Endothelial cell of umbilical vein (primary cell): ENCODE measurements at places on chromosomes 5 and 9.
A peak's percentile ranks its signal among the peaks of the same experiment; 100 is the strongest.

DNA sequence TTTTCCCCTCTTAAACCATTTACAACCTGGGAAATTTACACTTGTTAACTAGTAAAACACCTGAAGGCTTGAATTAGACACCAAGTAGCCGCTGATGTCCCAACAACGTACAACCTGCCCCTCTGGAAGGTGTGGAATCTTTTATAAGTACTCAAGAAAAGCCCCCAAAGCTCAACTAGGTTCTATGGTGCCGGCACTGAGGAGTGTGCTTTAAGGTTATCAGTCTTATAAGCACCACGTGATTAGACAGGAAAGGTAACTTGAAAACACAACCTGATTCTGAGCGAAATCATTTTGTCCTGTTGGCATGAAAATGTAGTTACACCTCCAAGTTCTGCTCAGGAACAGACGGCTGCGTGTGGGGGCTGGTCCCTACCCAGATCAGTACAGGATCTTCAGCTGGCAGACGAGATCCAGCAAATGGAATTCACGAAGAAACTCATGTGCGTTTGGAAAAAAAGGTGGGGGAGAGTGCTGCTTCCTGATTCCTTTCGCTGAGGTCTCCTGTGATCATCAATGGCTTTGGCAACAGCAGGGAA, 195.5 kb downstream of the MEF2C start:
- no peak for DNase-seq

DNA sequence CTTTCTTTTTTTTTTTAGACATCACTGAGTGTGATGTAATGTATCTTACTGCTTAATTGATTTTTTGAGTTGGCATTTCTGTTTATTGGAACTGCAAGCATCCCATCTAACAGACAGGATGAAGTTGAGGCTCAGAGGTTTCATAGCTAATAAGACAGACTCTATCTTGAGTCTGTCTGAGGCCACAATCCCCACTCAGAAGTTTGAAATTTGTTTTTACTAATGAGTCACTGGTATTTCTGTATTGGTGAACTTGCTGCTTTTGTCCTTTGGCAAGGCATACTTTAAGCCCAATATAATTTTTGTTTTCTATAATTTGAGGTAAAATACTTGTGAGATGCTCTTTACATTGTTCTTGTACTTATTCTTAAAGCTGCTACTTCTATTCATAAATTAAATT, 491.2 kb downstream of the PSAT1 start:
- peak; percentile 4 for DNase-seq

DNA sequence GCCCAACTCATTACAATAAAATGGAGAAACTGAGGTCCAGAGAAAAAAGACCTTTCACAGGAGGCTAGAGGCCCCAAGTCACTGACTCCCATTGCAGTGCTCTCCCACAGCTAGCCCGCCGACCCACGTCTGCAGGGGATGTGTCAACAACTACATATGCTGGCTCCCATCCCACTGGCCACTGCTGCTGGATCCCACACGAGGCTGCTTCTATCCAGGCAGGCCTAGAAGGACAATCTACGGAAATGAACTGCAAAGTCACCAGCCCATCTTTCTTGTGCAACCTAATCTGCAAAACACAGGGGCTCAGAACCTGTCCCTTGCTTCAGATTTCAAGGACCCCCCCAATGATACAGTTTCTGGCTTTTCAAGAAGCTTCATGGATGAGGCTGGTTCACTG, 24.0 kb downstream of the RAPGEF1 start:
- peak; percentile 72 for DNase-seq

DNA sequence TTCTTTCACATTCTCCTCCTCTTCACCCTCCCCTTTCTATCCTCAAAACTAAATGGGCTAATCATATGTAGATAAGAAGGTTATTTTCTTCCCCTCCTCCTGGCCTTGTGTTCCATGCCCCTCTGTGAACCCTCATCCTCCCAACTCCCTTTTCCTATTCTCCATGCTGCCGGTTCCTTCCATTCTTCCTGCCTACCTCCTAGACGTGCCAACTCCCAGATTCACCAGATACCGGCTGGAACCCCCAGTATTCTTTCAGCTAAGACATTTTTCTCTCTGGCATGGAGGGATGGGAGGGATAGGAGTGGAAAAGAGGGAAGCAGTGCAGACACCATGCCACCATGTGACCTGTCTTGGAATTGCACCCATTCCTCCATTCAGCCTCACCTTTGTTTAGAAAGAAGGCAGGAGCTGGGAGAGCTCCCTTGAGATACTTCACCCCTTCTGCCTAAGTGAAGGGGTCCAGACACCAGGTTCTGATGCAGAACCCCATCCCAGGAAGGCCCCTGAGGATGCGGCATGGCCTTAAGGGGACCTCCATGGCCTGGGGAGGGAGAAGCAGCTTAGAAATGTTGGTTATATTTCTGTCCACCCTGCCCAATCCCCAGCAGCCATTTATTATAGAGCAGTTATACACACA, 4.8 kb downstream of the DNAJB5 start:
- peak; percentile 64 for DNase-seq

DNA sequence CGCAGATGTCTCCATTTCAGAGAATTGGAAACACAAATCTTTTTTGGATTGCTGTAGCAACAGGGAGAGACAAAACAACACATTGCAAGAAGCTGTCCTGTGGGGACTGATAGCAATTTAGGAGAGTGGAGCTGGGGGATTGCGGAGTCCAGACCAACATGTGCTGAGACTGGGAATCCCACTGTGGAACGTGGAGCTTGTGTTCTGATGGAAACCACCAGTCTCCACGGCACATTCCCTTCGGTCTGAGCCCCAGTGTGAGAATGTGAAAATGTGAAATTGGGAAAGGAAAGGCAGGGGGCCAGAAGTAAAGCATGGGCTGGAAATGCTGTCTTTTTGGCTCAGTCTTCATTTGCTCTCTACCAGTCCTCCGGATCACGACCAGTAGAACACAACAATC, 348.8 kb upstream of the TNC start:
- DNase-seq: no peak

DNA sequence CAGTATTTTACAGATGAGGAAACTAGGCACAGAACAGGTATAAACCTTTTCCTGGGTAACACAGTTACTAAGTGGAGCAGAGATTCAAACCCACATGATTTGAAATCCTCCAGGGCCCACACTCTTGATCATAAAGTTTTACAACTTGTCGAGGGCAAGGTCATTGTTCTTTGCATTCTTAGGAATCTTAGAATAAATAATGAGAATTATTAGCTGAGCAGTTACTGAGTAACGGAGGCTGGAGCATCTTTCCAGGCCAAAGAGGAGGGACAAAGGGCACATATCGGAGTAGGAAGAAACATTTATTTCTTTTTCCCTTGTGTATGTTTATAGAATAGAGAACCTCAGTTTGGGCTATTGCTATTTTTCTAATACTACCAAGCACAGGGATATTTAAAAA, 27.1 kb upstream of the F2R start:
- DNase-seq: peak; percentile 53

DNA sequence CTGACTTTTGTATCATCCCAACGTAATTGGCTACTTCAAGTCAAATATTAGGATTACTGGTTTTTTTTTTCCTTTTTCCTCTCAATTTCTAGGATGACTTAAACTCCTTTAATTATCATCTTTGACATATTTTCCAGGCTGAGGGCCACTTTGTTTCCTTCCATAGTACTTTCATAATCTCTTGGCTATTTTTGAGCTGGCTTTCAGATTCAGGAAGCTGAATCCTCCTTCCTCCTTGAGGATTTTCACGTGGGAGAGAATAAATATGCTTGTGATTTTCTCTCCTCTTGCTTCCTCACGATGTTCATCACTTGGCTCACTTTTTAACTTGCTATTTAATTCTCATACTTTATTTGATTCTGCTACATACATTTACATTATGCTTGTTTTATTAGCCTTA, 88.1 kb downstream of the ITGA1 start:
- DNase-seq: no peak

DNA sequence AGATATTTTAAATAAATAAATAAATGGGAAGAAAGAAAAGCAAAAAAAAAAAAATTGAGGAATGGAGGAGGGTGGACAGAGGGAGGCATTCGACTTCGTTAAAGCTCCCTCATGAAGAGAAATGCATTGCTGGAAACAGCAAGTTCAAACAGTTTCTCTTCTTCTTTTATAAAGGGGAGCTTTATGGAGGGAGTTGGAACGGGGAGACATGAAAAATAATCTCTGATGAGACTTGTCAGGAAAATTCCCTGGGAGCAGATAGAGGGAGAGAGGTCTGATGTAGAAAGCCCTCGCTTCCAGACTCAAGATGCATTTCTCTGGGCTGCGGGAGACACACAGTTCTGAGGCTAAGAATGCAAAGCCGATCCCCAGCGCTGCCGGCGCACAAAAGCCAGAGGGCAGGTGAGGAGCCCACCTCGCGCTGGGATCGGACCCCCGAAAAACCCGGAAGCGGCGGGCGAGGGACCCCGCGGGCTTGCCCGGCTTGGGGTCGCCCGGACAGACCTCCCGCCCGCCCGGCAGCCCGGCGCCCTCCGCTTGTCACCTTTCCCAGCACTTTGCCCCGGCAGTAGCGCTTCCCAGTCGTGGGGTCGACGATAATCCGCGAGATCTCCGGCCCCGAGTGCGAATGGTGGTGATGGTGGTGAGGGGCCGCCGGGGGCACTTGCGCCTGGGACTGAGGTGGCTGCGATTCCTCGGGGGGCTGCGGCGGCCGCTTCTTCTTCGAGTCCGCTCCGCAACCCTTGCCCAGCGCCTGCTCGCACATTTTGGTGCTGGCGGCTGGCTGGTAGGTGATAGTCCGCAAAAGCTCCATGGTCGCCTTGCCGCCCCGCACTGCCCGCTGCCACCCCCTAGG, 512 bp downstream of the PLK2 start:
- peak; percentile 46 for DNase-seq

- DNase-seq: no peak
Measured at GRCh38 chr5:61496446-61496845, 164.4 kb downstream of the ZSWIM6 start.

DNA sequence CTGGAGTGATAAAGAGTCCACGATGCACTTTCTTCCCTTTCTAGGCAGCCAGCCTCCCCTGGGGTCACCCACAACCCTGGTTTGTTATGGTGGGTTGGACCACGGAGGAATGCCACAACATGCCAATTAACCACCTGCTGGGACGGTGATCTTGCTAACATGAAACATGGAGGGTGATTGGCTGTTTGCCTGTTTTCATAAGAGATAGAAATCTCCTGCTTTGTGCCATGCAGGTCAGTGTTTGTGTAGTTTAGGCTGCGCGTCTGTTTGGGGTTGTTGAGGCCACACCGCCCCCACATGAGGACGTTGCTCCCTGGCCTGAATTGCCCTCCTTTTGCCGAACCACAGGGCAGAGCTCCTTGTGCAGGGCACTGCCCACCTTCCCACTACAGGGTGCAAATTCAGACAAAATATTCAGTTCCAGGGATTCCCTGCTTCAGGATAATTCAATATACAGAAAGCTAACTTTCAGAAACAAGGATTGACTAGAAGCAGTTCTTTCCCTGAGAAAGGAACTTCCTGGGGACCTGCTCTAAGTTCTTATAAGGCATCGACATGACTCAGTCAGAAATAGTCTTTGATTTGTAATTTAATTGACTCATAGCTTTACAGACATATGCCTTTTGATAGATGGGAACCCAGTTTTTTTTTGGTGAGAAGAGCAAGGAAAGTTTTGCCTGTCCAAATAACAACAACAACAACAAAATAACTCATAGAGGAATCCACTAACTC, 427.6 kb downstream of the GADD45G start:
- no peak for DNase-seq

DNA sequence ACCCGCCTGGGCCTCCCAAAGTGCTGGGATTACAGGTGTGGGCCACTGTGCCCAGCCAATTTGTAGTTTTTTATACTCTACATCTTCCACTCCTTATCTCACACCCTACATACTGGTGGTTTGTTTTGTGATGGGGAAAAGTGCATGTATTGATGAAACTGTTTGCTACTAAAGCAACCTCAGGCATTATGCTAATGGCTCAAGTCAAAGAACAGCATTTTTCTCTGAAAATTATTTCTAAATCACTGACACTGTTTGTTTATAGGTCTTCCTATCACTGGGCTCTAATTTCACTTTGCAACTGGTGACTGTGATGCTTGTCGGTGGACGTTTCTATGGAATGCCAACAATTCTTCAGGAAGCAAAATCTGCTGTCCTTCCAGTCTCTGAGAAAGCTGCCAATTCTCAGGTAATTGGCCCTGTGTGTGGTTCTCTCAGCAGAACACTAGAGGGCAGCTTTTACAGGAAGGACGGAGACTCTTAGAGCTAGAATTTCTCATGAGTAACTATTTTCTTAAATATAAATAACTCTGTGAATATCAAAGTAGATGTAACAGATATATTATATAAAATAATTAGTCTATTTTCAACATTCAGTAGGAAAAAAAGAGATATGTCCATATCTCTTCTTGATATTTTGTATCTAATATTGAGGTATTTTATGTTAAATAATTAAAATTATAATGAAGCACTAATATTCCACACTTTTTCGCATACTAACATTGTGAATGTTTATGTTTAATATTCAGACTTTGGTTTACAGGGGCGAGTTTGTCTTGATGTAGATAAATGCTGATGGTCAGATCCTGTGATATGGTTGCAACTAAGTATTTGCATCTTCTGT, 244.1 kb downstream of the ADGRV1 start:
- peak; percentile 55 for DNase-seq

DNA sequence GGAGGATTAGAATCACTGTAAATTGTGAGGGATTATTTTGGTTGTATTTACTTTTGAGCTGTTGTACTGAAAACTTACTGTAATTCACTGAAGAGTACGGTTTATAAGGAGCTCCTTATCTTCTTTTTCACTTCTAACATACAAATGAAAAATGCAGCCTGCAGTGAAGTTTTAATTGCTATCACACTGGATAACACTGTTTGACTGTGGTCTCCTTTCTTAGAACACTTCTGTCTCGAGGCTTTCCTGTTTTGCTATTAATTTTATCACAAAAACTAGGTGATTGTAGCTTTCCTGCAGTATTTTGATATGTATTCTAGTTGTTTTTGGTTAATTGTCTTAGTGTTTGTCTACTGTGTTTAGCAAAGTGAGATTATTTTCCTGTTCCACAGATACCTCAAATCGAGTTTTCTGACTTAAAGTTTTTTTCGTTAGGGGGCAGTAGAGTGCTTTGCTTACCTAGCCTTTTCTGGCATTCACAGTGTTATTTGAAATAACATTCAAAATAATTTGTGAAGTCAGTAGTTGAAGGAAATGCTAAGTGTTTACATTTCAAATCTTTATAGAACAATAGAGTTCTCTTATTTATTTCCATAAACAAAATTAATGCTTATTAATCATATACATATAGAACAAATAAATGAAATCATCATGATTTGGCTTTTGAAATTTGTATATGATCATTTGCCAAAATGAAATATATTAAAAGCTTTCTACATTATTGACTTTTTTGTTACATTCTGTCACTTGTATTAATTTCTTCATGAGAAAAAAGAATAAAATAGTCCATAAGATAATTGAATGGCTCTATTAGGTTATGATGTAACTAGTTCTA, 52.9 kb downstream of the COMMD10 start:
- peak; percentile 71 for DNase-seq

- DNase-seq: no peak
Measured at GRCh38 chr9:110308633-110309038, 29.0 kb downstream of the TXNDC8 start.

GRCh38 chr9:136036848-136037247, 58.2 kb downstream of the NACC2 start:
- no peak for DNase-seq

DNA sequence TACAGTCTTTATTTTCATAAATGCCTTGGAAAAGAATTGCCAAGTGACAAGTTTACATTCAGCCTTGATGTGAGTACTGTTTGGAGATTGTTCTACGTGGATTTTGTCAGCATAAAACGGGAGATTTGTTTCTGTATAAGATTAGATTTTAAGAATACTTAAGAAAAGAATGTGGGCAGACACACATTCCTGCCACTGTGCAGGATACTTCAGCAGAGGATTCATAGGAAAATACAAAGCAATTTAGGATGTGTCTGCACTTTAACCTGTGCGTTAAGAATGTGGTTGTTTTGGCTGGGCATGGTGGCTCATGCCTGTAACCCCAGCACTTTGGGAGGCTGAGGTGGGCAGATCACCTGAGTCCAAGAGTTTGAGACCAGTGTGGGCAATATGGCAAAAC, 37.2 kb downstream of the GPR107 start:
- no peak for DNase-seq
